ENCODE measurements at places on chromosomes 1 and 21.

- no peak for DNase-seq
Measured at GRCh38 chr1:205933671-205934618, 9.3 kb downstream of the SLC26A9 start.

GRCh38 chr1:162912061-162912667, 51.2 kb upstream of the CCDC190 start:
- DNase-seq, result no peak

GRCh38 chr1:233281711-233282581, 13.6 kb downstream of the PCNX2 start:
- no peak for DNase-seq

- no peak for DNase-seq
Measured at GRCh38 chr1:48356901-48357300, 115.1 kb downstream of the SPATA6 start.

- DNase-seq, result no peak
Measured at GRCh38 chr1:4309676-4310320, 344.6 kb upstream of the AJAP1 start.

DNA sequence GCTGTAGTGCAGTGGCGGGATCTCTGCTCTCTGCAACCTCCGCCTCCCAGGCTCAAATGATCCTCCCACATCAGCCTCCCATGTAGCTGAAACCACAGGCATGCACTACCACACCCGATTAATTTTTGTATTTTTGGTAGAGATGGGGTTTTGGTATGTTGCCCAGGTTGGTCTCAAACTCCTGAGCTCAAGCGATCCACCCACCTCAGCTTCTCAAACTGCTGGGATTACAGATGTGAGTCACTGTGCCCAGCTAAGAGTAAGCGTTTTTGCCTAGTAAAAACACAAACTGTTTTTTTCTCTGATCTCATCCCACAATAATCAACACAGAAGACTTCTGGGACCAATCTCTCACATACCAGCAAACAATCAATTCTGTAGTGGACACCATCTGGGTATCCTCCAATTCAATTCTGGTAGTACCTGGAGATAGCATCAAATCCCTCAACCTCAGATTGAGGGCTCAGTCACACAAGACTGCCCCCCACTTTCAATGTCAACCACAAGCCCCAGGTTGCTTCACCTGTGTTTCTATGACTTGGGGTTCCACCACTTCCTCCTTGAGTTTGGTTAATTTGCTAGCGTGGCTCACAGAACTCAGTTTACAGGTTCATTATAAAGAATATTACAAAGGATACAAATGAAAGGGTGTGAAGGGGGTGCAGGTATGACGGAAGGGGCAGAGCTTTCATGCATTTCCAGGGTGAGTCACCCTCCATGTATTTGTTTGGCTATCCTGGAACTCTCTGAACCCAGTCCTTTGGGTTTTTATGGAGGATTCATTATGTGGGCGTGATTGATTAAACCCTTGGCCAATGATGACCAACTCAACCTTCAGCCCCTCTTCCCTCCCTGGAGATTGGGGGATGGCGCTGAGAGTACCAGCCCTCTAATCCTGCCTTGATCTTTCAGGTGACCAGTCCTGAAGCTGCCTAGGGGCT, 40.0 kb upstream of the RHOU start:
- DNase-seq, result no peak

DNA sequence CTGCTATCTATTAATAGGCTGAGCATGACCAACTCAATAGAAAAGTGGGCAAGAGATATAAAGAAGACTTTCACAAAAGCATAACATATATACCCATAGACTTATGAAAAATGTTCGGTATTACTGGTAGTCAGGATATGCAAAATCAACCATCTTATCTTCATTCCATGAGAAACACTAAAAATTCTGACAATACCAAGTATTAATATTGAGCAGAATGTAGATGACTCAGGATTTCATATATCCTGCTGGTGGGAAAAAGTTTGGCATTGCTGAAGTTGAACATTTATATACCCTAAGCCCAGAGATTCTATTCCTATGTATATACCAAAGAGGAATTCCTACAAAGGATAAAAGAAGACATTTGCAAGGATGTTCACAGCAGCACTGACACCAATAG, 138.3 kb downstream of the CLEC20A start:
- DNase-seq, result no peak

DNA sequence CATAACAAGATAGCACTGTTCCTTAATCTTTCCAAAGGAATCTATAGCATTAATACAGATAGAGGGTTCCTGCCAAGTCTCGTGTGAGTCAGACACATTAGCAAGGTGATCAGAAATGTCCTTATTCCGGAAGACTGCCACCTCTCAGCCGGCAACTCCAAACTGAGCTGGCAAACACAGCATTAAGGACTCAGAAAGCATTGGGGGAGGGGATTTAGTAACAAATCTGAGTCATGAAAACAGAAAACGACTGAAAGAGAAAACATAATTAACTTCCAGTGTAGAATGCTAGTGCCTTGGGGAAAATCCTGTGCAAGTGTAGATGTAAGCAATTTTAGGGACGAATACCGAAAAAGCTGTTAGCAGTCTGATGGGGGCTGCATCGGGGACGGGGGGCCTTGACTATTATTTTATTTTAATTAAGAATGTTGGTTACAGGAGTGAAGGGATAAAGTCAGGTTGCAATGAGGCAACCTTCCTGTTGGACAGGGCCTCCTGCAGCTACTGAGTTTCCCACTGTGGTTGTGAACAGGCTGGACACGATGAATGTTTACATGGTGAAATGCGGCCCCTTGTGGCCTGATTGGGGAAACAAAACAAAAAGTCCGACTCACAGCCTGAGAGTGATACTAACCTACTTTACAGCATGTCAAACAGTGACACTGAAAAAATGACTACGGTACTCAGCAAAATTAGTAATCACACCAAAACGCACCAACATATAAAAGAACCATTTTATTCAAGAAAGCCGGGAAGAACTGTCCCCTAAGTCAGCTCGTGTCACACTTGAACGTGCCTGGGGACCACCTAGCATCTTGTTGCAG, 20.7 kb downstream of the MIS18A start:
- peak; percentile 68 for DNase-seq

DNA sequence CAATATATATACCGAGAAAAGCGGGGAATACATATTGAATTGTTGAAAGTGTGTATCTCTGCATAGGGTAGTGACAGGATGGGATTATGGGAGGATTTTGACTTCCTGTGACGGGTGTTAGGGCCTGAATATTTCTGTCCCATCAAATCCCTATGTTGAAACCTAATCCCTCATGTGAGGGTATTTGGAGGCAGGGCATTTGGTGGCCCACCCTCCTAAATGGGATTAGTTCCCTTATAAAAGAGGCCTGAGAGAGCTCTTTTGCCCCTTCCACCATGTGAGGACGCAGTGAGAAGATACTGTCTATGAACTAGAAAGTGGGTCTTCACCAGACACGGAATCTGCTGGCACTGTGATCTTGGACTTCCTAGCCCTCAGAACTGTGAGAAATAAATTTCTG, 137.3 kb downstream of the ZSCAN20 start:
- no peak for DNase-seq
